ENCODE measurements at places on chromosomes 13 and 19. TPM values are rescaled to one million over a fixed set of nuclear protein-coding genes. Genes with fewer than 3 reads are reported as not detected.

Gene CYSLTR2
- 0.27 TPM for polyA plus RNA-seq

Gene ZNF829
- polyA plus RNA-seq: 0.22 TPM

Gene LCP1
- polyA plus RNA-seq: 14.1 TPM

Gene PTH2
- not detected for polyA plus RNA-seq

Gene LILRB2
- 4.7 TPM for polyA plus RNA-seq

DNA sequence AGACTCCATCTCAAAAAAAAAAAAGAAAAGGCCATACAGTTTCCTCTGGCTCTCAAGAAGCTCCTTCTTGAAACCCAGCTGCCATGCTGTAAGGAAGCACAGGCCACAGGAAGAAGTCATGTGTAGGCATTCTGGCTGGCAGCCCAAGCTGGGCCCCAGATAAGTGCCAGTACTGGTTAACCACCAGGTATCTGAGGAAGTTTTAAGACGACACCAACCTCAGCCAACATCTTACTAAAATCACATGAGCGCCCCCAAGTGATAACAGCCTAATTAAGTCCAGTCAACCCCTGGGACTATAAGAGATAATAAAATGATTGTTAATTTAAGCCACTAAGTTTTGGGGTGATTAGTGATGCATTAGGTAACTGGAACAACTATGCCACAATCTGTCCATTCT, 27.4 kb upstream of the AKT2 start:
- no peak for DNase-seq

DNA sequence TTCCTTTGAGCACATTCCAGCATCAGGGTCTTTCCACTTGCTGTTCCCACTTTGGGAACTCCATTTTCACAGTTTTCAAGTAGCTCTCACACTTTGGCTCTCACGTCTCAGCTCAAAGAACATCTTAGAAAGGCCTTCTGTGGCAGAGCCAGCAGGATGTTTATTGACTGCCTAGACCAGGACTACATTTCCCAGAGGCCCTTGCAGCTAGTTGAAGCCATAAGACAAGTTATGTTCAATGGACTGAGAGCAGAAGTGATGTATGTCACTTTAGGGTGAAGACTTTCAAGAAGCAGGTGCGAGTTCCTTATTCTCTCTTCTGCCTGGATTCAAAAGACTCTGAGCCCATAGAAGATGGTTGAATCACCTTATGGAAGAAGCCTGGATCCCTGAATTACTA, 4.3 kb upstream of the HAUS5 start:
- no peak for DNase-seq

- DNase-seq: no peak
Observed at GRCh38 chr13:64471916-64472315, 2758.2 kb downstream of the PCDH9 start.

- no peak for DNase-seq
Observed at GRCh38 chr19:8089664-8090601, 37.4 kb downstream of the CCL25 start.

GRCh38 chr19:39825093-39825463, 8.9 kb downstream of the DYRK1B start:
- DNase-seq: no peak

DNA sequence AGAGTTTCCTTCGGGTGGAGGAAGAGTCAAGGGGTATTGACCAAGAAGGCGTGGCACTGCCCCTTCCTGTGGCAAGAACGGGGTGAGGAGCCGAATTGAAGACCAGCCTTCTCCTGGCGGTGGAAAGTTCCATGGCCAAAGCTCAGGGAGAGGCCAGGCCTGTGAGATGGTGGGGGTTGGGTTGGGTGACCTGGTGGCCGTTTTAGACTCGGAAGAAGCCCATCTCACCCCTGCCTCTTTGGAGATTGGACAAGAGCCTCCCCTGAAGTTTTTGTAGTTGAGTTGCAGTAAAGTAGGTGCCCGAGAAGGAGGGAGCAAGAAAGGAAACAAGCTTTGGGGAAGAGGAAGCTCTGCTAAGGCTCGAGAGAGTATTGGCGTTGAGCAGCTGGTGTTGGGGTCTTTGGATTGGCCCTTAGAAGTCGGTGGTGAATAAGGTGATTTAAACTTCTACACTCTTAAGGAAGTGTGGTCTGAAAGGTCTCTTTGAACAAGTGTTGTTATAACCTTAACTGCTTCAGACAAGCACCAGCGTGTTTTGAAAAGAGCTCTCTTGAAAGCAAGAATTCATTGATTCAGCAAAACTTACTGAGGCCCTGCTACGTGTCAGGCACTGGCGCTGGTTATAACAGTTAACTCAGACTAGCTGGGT, 964 bp downstream of the SPINT2 start:
- peak; percentile 69 for DNase-seq

DNA sequence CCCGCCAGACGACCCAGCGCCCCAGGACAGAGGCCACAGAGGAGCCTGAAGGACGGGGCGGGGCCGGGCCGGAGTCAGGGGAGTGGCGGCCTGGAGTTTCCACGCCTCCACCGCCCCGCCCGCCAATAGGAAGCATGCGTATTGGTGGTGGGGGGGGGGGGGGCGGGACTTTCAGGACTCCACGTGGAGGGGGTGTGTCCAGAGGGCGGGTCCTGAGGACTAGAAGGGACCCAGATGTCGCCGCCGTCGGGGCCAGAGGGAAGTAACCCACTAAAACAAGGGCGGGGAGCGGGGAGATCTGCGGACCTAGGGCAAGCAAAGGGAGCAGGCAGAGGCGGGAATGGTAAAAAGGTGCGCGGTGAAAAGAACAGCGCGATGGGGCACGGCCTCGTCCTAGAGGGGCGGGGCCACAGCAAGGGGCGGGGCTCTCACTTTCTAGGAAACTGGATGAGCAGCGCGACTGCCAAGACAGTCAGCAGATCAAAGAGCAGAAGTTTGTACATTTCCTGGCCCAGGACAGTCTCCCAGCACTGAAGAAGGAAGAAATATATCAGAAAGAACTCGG, 2.8 kb upstream of the LENG1 start:
- DNase-seq: peak; percentile 92

DNA sequence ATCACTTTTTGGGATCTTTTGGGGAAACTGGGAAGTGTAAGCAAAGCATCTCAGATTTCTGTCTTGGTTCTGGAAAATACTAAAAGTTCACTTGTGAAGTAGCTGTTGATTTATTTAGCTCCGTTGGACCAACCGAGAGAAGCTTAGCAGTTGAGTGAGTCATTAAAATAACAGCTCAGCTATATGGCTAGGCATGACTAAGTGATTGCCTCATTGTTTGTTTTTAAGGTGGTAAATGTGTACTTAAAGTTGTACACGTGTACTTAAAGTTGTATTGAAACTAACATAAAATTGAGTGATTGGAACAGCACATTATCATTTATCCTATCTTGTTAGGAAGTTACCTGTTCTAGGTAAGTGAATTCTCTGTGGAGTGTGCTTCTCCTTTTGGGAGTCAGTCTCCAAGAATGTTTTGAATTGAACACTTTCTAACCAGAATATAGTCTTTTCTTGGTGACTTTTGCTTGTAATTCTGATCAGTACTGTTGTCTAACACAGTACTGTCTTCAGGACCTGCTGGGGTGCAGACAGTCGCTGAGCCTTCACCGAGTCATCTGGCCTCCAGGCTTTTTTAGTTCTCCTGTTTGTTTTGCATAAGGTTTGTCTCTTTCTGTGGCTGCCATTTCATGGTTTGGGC, 2.9 kb upstream of the DCUN1D2 start:
- DNase-seq: peak; percentile 85

DNA sequence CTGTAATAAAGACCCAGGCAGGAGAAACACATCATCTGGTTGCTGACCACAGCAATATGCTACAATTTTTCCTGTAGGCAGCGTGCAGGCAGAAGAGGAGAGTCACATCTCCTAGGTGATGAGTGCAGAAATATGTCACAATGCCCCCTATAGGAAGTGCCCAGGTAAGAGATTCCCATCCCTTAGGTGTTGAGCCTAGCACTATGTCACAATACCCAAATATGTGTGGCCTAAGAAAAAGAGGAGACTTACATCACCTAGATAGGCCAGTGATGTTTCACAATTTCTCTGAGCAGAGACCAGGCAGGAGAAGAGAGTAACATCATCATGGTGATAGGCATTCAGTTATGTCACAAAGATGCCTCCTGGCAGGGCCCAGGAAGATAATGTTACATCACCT, 49.4 kb upstream of the ZNF728 start:
- DNase-seq: no peak

GRCh38 chr19:30692181-30692811, 320.1 kb downstream of the ZNF536 start:
- DNase-seq: no peak

DNA sequence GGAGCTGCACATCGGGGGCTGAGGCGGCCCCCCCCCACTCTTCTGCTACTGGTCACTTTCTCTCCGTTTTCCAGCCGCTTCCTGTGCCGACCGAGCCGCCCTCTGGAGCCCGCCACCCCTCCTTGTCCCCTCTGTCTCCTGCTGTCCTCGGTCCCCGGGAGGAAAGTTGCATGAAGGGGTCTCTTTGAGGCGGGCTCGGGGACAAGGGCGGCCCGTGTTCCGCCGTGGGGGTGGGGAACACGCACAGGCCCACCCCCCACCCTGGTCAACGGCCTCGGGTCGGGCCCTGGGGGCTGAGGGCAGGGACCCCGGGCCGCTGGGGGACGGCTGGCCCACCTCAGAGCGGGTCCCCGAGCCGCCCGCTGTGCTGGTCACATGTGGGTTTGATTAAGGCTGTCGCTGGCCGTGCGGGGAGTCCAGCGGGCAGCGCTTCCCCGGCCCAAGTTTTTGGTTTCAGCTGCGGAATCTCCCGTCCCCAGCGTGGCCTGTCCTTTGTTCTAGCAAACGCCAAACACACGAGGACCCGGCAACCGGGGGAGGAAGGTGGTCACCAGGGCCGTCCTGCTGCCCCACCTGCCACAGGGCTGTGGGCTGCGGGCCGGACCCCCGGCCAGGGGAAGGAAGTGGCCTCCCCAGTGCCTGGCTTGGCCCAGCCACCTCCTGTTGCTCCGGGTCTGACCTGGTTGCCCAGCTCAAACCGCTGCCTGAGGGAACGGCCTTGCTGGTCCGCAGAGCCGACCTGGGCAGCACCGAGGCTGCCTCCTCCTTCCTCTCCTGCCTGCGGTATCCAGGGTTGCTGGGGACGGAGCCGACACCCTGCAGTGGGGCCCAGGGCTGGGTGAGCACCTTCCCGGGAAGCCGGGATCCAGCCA, 1.9 kb downstream of the EFNA2 start:
- peak; percentile 42 for DNase-seq

- no peak for DNase-seq
Observed at GRCh38 chr19:13173139-13173737, 23.0 kb downstream of the IER2 start.

All from small intestine (tissue), 16 donors.